MG63 (cell line): ENCODE measurements at places on chromosomes 7 and 10.

- DNase-seq: no peak
These were observed 297.8 kb downstream of the ELMO1 start for GRCh38 chr7:37150856-37151255.

DNA sequence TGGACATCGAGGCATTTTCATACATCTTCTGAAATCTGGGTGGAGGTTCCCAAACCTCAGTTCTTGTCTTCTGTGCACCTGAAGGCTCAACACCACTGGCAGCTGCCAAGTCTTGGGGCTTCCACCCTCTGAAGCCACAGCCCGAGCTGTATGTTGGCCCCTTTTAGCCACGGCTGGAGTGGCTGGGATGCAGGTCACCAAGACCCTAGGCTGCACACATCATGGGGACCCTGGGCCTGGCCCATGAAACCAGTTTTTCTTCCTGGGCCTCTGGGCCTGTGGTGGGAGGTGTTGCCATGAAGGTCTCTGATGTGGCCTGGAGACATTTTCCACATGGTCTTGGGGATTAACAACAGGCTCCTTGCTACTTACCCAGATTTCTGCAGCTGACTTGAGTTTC is 62.1 kb downstream of the INPP5A start:
- DNase-seq: no peak

DNA sequence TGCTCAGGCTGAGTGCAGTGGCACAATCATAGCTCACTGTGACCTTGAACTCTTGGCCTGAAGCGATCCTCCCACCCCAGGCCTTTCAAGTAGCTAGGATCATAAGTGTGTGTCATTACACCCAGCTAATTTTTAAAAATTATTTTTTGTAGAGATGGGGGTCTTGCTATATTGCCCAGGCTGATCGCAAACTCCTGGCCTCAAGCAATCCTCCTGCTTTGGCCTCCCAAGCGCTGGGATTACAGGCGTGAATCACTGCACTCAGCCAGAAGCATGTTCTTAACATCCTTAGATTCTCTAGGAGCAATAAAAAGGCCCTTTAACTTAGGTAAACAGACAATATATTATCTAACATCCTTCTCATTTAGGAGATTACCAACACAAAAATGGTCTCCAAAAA is 38.3 kb upstream of the EFCAB10 start:
- no peak for DNase-seq

- no peak for DNase-seq
These were observed 114.3 kb upstream of the ZNF438 start for GRCh38 chr10:31145986-31146385.

GRCh38 chr10:100109670-100110069 is 28.0 kb upstream of the CPN1 start:
- DNase-seq: no peak

DNA sequence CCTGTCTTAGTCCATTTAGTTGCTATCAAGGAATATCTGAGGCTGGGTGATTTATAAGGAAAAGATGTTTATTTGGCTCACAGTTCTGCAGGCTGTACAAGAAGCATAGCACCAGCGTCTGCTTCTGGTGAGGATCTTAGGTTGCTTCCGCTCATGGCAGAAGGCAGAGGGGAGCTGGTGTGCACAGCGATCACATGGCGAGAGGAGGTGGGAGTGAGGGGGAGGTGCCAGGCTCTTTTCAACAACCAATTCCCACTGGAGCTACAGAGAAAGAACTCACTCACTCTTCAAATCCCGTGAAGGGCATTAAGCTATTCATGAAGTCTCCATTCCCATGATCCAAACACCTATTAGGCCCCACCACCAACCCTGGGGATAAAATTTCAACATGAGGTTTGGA is 371.6 kb downstream of the SH2D4B start:
- no peak for DNase-seq

- no peak for DNase-seq
These were observed 14.5 kb downstream of the FAM24B start for GRCh38 chr10:122864901-122865300.

GRCh38 chr7:1040790-1041189 is 3.6 kb upstream of the GPR146 start:
- peak; percentile 55 for DNase-seq

DNA sequence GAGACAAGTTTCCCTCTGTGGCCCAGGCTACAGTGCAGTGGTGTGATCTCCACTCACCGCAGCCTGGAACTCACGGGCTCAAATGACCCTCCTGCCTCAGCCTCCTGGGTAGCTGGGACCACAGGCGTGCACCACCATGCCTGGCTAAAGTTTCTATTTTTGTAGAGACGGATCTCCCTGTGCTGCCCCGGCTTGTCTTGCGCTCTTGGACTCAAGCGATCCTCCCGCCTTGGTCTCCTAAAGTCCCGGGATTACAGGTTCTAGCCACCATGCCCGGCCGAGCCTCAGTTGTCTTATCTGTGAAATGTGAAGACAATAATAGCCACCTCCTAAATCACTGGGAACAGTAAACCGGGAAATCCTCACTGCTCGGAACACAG is 88.1 kb downstream of the FOXL3 start:
- DNase-seq: no peak

- DNase-seq: no peak
These were observed 59.8 kb upstream of the PTN start for GRCh38 chr7:137403353-137403695.

DNA sequence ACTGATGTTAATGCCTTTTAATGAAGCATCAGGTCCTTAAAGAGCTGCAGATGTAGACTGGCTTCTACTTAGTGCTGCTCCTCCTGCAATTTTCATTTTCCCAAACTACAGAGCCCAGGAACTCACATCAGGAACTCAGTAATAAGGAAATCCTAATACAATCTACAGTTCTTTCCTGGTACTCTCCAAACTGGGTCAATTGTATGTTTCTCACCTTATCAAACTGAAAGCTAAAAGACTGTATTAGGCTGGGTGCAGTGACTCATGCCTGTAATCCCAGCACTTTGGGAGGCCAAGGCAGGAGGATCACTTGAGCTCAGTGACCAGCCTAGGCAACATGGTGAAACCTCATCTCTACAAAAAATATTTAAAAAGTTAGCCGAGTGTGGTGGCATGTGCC is 54.4 kb upstream of the DNAJB12 start:
- DNase-seq: no peak

DNA sequence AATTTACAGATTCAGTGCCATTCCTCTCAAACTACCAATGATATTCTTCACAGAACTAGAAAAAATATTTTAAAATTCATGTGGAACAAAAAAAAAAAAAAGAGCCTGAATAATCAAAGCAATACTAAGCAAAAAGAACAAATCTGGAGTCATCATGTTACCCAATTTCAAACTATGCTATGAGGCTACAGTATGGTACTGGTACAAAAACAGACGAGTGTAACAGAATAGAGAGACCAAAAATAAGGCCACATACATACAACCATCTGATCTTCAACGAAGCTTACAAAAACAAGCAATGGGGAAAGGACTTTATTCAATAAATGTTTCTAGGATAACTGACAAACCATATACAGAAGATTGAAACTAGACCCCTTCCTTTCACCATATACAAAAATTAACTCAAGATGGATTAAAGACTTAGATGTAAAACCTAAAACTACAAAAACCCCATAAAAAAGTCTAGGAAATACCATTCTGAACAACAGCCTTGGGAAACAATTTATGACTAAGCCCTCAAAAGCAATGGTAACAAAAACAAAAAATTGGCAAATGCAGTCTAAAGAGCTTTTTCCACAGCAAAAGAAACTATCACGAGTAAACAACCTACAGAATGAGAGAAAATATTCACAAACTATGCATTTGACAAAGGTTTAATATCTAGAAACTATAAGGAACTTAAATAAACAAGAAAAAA is 207.7 kb downstream of the PTN start:
- no peak for DNase-seq

DNA sequence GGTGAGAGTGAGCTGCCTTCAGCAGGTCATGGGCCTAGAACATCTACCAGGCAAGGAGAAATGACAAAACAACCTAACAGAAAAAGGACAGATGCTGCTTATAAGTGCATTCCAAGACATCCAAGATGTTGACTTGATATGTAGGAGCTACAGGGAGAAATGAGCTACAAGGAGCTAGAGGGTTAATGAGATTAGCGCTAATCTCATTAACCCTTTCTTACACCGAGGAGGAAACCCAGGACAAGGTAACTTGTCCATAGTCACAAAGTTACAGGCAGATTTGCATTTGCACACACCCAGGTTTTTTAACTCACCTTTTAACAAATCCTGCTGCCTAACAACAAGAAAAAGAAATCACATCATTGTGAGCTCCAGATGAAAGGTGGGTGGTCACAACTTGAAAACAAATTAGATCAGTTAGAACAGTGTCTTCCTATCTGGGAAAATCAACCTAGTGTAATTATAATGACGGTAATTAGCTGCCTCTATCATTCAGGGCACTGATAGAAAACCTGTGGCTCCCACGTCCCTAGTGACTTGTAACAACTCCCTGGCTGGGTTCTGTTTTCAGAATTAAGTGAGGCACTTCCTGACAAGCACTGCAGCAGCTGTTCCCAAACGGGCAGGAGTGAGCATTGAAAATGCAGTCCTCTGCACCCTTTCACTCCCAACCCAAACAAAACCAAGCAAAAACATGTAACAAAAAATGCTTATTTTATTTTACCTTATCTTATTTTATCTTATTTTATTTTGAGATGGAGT is 5.7 kb downstream of the KIAA1549 start:
- no peak for DNase-seq

- no peak for DNase-seq
These were observed 59.5 kb upstream of the ELMO1 start for GRCh38 chr7:37508118-37508517.

DNA sequence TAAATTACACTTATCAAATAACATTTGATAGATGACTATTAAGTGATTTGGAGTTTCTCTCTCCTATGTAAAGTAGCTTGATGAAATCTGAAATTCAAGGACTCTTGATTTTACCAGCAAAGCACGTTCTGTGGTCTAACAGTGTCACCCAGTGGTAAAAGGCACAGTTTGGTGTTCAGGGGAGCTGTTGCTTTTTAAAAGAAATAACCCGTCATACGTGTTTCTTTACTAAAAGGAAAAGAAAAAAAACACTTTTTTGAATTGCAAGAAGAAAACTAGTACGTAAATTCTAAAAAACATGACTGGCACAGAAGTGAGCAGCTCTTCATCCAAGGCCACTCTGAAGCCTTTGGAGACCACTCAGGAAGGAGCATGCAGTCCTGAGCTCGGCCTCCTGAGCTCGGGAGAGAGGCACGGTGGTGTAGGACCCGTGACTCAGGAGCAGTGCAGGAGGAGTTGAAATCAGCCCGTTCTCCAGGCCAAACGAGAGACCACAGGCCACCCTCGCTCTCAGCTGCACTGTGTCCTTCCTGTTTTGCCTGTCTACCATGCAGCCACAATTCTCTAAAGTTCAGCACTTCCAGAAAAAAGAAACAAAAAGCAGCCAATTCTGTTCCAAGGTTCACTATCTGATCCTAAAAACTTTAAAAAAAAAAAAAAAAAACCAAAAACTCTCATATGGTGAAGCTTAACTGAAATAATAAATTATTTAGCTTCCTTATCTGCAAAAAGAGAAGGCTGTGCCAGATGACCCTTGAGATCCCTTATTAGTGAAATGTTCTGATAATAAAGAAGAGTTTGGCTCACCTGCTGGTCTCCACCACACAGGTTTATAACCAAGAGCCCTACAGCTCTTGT is 212.6 kb upstream of the FRMD4A start:
- no peak for DNase-seq

DNA sequence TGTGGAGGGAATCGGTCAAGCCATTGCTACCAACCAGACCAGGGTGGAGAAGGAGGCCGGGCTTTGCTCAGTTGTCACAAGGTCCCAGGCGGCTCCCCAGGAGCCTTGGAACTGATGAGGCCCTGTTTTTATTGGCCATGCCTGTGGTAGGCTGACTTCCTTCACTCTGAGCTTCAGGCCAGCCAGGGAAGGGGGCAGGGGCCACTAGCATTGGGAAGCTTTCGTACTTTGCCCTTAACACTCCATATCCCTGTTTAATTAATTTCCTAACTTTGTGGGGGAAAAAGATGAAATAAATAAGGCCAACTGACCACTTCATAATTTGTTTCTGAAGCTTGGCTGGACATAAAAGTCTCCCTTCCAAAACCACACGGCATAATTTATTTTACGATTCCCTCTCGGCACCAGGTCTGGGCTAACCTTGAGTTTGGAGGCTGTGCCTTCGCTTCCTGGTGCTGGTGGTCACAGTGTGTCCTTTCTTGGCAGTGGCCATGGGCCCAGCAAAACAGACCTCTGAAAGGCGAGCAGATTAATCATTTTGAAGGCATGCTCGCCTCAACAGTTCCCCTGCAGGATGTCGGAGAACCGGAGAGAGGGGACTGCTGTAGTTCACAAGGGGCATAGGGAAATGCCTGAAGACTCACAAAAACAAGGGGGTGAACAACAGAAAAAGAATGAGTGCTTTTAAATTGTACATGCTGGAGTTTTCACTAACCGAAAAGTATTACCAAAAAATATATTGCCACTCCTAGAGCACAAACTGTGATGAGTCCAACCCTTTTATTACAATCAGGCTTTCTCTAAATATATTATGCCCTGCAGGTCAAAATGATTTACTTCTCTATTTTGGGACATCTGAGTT is 966.0 kb downstream of the LRMDA start:
- DNase-seq: peak; percentile 62

DNA sequence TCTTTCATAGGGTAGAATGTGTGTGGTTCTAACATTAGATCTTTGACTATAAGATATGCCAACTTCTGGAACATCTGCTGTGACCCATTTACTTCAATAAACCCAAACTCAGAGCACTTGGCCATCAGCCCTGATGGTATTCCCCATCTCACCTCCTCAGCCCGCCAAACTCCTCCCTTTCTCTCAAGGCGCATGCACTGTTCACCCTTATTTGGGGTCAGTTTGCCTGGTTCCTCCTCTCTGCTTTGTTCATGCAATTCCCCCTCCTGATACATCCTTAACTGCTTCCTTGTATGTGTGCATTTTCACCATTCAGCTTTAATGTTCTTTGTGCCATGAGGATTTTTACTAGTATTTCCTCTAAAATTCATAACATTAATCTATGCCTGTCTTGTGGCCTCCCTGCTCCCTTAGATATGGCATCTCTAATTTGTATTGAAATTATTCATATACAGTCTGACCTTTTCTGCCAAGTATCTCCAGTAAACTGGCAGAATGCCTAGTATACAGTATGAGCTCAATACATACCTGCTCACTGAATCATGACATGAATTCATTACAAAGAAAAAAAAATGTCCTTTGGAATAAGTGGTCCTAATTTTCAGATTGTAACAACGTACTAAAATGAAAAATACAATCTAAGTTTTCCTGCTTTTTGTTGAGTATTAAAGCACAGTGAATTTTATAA is 336.8 kb upstream of the IGFBP3 start:
- peak; percentile 53 for DNase-seq

- no peak for DNase-seq
These were observed 2.9 kb upstream of the CDK14 start for GRCh38 chr7:90593205-90593604.

DNA sequence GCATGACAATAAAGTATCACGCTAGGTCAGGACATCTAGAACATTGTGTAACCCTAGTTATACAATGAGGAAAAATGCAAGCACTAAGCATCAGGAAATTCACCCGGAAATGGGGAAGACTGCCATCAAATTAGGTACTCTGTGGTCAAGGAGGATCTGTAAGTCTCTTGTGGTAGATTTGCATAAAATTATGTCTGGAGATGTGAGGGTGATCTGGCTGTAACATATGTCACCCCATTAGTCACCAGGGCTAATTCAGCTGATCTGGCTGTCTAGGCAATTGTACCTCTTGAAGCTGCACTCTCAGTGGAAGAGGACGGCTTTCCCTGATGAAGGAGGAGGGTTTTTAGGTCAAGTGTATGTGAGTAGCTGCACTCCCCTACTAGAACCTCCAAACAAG is 14.8 kb downstream of the AKR1D1 start:
- no peak for DNase-seq
